ENCODE measurements at places on chromosomes 2 and 18. TPM values are rescaled to one million over a fixed set of nuclear protein-coding genes. Genes with fewer than 3 reads are reported as not detected.

DNA sequence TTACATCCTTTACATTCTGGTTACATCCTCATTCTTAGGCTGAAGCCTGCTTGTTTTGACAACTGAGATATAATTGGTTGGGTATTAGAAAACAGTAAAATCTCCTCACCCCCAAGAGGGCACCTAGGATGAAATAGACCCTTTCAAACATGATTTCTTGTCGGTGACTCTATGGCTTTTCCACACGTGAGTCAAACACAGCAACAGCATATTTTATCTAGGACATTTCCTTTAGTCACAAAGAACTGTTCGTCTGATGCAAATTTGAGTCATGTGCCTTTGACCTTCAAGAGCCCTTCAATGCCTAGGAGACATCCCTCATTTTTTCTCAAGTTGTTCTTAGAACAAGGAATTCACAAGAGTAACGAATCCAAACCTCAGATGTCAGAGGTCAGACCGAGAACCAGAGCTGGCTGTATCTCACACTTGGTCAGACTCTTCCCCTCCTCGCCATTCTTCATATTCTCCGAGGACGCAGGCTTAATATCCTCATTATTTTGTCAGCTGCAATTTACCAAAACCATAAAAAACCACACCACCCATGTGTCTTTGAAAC is 60.5 kb upstream of the ALKAL2 start:
- no peak for DNase-seq

- DNase-seq = no peak
Measured at GRCh38 chr2:26739514-26739913, 24.6 kb upstream of the SLC35F6 start.

MPP4 gene
- total RNA-seq = 24.4 TPM

KLHL14 gene
- total RNA-seq = 0.48 TPM

GRCh38 chr18:22422909-22423548 is 5.3 kb upstream of the CTAGE1 start:
- no peak for DNase-seq

CLASP1 gene
- 76.8 TPM for total RNA-seq

DNA sequence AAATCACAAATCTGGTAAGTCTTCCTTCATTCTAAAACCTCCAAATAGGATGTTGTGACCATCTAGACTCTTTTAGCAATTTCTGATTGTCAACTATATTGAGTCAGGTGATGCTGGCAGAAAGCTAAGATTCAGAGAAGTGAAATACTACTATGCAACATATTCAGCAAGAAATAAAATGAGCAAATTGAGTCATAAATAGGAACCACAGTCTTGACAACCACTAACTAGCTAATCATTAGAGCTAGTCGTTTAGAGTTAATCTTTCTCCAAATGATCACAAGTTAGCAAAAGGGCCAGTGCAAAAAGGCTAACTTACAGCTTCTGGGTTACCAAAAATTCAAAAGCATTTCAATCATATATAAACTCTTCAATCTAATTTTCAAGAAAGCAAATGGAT is 54.5 kb downstream of the ROCK1 start:
- DNase-seq = no peak

DNA sequence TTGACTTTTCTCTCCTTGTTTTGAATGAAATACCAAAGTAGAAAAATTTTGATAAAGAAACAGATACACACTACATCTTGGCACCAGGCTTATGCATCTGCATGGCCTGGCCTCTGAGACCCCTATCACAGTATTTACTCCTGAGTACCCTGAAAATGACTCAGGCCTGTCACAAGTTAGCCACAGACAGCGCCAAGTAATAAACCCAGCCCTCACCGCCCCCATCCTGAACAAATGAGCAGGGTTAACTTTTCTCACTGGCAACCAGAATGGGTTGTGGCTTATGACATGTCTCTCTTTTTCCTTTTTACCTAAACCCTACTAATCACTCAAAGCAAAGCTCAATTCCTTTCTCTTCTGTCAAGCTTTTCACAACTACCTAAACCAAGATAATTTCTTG is 35.3 kb downstream of the SPRED2 start:
- DNase-seq = no peak

- no peak for DNase-seq
Measured at GRCh38 chr18:50056185-50056584, 138.8 kb downstream of the MYO5B start.

- DNase-seq = no peak
Measured at GRCh38 chr2:20543469-20544152, 96.7 kb downstream of the RHOB start.

DNA sequence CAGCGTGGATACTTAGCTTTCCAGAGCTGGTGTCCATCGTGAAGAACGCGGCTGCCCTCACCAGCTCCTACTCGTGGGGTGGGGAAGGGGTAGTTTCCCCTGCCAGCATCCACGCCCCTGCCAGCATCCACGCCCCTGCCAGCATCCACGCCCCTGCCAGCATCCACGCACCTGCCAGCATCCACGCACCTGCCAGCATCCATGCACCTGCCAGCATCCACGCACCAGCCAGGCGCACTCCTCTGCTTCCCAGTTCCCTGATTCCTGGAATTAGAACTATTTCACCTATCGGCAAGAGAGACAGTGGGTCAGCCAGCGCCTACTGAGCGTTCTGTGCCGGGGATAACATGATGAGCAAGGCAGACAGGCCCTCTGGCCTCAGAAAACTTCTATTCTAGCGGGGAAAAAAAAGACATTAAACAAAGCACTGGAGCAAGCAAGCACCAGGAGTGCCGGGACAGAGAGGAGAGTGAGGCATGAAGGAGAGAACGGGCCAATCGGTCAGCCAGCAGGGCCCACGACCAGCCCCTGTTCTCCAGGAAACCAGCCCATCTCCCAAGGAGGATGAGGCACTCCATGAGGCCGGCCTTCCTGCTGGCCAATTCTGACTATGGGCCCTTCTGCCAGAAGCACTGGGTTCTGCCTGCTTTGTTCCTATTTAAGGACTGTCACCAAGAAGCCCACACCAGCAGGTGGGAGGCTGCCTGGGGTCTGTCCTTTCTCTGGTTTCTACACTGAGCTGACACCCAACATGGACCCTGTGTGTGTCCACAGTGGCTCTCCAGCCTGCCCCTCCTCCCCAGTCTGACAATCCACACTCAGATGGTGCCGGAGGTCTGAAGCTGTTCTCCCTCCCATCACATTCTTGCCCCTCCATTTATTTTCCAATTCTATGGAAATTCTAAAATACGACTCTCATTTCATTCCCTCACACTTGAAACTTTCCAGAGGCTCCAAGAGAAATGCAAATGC is 78.4 kb upstream of the SALL3 start:
- no peak for DNase-seq

SETBP1 gene
- total RNA-seq = 1.5 TPM

DNA sequence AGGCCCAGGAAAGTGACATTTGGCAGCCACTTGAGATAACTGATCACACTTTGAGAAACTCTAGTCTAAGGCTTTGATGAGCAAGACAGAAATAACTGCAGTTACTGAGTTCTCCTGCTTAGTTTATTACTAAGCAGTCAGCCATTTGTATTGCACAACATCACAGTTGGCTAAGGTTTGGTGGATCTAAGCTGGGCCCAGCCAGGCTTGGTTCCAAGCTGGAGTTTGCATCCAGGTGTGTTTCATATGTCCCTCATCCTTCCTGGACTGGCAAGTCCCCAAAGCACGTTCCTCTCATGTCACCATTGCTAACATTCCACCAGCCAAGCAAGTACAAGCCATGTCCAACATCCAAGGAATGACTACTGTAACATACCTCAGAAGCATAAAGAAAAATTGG is 71.3 kb upstream of the ZNF532 start:
- DNase-seq = no peak

DNA sequence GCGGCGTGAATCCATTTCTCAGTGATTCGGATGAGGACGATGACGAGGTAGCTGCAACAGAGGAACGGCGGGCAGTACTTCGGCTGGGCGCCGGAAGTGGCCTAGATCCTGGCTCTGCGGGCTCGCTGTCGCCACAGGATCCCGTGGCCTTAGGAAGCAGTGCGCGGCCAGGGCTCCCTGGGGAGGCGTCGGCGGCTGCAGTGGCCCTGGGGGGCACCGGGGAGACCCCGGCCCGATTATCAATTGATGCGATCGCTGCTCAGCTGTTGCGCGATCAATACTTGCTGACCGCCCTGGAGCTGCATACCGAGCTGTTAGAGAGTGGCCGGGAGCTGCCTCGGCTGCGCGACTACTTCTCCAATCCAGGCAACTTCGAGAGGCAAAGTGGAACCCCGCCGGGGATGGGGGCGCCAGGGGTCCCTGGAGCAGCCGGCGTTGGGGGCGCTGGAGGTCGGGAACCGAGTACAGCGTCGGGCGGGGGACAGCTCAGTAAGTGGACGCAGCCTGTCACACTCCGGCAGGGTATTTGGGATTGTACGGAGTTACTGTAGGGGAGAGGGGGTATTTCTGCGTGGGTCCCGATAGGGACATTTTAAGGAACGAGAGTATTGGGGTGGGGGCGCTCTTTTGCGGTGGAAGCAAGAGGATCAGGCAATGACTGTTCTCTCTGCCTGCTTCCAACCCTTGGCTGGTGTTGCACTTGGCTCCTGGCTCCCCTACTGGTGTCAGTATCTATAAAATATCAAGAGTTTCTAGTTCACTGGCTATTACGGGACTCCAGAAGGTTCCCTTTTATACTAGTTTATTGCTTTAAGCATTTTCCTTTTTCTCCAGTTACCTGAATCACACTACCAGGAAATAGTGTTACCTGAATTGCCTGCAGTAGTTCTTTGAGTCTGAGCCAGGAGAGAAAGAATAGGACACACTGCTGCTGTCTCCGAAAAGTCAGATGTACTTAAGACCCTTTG is 772 bp downstream of the RELCH start:
- DNase-seq = no peak

DNA sequence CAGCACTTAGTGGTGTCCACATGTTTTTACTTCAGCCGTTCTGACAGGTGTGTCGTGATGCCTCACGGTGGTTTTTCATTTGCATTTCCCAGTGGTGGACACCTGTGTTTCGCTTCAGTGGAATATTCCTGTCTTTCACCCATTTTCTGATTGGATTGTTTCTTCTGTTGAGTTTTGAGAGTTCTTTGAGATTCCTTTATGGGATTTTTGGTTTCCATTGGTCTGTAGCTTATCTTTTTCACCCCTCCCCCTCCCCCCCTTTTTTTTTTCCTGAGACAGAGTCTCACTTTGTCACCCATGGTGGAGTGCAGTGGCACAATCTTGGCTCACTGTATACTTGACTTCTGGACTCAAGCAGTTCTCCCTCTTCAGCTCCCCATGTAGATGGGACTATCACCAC is 8.0 kb downstream of the ANKRD23 start:
- DNase-seq = no peak

Data from glomerular endothelial cell (primary cell).